Activated gamma-delta T cell treated with anti-CD3 and anti-CD28 coated beads, Interleukin-2, amount 50 U/mL, for 16 hours (primary cell): ENCODE measurements at places on chromosomes 3 and 15.

DNA sequence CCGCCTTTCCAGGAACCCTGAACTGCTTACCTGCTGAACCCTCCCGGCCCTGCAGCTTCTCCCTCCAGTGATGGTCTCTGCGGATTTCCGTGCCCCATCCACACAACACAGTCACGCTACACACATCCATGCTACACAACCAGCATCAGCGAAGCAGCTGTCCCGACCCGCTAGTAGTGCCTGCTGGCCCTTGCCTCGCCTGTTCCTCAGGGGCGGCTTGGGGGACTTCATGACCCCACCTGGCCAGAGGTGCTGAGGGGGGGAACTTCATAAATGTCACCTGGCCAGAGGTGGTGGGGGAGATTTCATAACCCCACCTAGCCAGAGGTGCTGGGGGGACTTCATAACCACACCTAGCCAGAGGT, 530 bp upstream of the TUBGCP5 start:
- no peak for DNase-seq

GRCh38 chr15:91385311-91385710, 285.3 kb downstream of the SV2B start:
- DNase-seq = no peak

DNA sequence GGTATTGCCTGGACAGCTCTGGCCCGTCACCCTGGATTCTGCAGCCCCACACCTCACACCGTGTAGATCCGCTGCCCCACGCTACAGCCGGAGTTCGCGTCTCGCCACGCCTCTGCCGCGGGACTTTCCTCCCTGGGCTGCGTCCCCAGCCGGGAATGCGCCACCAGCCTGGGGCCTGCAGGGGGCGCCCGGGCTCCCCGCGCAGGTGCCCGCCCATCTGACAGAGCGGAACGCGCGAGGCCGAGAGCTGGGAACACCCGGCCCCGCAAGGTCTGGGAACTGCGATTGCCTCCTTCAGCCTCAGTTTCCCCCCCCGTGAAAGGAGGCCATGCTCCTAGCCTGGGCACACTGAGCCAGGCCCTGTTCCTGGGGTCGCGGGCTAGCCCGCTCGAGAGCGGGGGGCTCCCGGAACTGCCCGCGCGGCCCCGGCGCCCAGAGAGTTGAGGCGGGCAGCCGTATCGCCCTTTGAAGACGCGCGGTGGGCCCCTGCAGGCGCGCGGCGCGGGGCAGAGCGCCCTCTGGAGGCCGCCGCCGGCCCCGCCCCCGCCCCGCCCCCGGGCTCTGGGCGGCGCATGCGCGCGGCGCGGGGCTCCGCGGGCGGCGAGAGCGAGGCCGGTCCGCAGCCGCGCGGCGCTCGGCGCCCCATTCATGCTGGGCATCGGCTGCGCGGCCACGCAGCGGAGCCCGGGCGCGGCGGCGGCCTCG, at the start of gene PLXNA1:
TSS of gene PLXNA1 (plus strand) at position 645 of the 705 bp plus-strand sequence. CDS start 5,479 bp downstream, outside the sequence.
- peak; percentile 77 for DNase-seq

DNA sequence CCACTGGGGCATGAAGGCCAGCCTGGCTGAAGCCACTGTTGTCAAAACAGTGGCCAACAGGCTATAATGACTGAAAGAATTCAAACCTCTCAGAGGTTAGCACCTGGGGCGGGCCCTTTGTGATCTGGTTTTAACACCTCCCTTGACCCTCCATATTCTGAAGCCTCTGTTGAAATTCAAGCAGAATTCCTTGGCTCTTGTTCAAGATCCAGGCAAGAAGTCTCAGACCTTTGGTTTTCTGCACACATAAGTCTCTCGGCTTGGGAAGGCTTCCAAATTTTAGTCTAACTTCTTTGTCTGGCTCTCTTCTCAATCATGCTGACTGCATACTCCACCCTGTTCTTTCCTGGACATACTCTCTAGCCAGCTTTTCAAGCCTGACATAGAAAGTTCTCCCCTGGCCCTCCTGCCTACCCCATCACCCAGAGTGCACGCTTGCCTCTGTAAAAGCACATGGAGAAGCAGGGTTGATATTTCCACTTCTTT, 144.5 kb downstream of the PDZRN3 start:
- no peak for DNase-seq

DNA sequence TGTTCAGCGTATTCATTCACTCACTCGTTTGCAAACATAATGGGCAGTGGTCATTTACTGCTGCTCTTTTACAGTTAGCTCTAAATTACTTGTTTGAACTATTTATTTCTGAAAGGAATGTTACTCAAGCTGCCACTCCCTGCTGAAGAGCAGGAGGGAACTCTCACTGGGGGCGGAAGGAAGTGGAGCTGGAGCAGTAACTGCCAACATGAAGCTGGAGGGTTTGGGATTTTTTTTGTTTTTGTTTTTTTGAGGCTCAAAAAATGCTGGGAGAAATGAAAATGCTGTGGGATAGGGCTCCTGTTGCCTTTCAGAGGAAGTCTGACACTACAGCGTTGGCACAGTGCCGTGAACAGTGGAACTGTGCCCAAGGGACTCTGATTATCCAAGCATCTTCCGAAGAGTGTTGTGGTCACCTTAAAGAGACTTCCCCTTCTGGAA, 44.1 kb downstream of the SENP2 start:
- no peak for DNase-seq

- no peak for DNase-seq
Observed at GRCh38 chr3:169604568-169604967, 58.9 kb downstream of the MECOM start.
